Bone marrow (tissue), 2 donors: ENCODE measurements at places on chromosomes 11 and 22.
A peak's percentile ranks its signal among the peaks of the same experiment; 100 is the strongest.

DNA sequence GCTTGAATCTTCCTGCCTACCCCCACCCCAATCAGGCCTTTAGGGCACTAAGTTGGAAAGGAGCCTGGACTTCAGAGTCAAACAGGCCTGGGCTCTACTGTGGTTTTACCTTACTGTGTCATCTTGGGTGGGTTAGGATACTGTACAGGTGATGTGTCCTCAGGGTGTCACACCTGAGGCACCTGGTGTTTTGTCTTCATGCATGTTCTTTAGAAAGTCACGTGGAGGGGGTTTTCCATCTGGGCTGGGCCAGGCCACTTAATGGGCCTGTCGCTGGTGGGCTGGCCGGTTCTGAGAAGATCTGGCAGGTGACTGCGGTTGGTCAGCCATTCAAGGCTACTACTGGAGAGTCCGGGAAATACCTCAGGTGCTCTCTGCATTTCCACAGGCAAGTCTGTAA, 92.6 kb downstream of the SWAP70 start:
- DNase-seq: no peak

GRCh38 chr11:115912484-115912945, 408.3 kb upstream of the CADM1 start:
- DNase-seq: no peak

DNA sequence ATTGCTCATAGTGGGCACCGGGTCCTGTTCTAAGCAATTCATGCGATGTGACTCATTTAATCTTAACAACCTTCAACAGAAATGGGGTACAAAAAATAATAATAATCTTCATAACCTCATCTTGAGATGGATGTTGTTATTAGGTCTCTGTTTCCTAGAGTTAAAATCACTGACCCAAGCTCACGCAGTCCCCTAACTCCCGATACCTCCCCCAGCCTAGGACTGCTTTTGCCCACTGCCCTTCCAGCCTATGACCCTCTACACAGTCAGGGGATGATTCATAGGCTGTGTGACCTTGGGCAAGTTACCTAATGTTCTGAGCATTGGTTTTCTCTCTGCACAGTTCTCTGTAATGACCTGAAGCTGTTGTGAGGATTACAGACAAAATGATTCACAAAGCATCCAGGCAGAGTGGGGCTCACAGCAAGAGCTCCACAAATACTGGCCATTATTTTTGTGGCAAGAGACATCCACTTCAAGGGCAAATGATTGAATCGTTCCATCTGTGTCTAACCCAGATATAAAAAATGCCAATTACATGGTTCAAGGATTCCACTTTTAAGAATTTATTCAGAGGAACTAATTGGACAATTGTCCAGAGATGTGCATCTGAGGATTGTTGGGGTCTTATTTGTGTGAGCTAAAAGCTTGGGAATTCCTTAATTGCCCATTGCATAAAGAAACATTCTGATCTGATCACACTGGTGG, 20.0 kb downstream of the MTFP1 start:
- DNase-seq: no peak

GRCh38 chr22:41003066-41003465, 51.9 kb downstream of the RBX1 start:
- no peak for DNase-seq

DNA sequence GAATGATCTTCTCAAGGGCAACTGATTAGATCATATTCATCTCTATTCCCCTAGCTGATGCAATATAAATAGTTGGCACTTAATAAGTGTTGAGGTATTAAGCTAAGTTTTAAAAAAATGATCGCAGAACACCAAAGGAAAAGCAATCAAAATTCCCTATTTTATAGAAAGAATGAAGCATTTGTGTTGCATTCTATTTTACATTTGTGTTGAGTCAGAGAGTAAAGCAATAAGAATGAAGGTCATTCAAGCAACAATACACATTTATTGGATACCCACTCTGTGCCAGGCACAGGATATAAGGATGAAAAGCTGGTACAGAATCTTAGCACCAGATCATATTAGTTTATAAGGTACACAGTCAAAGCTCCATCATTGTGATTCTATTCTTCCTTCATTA, 686.4 kb upstream of the CCDC90B start:
- DNase-seq: no peak

- DNase-seq: no peak
Observed at GRCh38 chr22:41557401-41558240, 3.2 kb upstream of the CSDC2 start.

DNA sequence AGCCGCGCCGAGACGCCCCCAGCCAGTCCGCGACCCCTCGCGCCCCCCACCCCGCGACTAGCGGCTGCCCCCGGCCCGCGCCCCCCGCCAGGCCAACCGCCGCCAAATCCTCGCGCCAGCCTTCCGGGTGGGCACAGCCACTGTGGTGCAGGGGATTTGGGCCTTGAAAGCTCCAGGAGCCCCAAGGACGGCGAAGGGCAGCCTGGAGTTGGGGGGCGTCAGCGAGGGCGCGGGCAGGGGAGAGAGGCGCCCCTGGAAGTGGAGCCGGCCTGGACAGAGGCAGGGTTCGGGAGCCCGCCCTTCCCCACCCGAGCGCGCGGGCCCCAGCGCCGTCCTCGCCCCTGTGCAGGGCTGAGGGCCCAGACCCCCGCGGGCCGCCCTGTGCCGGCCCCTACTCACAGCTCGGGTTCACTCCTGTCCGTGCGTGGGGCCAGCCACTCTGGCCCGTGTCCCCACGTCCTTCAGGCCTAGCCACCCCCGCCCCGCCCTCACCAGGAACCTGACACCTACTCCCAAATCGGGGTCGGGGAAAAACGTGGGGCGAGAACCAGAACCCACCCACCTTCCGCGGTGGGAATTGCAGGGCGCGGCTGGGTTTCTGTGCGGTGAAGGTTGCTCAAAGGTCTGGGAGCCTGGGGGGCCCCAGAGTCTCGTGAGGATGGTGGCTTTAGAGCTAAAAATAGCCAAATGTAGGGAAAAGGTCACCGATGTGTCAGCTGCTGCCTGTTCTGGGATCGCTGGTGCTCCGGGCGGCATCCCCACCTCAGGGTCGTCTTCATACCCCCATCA, at the start of gene CPT1B:
CPT1B (minus strand) TSS at position 441 of the 789 bp plus-strand sequence. CDS start 512 bp downstream, outside the sequence.
- DNase-seq: no peak

DNA sequence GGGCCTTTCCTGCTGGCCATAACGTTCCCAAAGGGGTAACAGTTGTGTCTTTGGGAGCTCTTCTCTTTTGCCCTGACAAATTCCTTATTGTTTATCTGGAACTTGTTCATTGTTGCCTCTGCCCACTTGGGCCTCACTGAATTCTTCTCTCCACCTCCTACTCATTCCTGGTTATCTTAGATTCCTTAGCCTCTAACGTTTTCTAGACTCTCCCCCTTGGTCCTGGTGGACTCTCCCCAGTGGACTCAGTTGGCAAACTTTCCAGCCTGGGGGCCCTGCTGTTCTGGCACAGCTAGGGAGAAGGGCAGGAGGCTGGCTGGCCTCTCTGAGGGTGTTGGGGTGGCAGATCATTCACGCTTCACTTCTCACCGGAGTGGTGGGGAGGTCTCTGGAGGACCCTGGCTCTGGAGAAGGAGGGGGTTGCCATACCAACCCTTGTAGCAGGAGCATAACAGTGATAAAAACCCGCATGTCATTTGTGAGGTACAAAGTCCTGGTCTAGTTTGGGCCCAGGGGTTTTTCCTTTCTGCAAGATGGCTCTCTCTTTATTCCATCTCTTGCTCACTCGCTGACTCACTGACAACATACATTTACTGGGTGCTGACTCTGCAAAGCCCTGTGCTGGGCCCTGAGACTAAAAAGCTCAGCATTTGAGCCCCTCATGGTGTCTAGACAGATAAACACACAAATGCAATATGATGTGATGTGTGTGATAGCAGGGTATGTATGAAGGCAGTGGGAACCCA, 39.7 kb downstream of the YWHAH start:
- DNase-seq: no peak

DNA sequence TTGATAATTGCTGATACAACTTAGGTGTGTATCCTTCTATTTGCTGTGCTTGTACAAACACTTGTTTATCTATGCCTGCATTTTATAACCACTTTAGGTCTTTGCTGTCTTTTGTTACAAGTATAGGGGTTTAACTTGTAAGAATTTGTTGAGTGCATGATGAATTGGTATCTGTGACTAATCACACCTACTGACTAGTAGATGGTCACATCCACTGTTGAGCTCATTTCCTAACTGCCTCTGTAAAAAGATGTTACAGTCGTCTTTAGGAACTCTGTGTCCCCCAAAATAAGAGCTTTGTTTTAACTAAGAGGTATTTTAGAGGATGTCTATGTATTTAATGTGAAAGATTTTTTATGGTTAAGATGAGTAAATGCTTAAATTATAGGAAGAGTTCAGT, 60.5 kb downstream of the HIPK3 start:
- DNase-seq: peak; percentile 33

DNA sequence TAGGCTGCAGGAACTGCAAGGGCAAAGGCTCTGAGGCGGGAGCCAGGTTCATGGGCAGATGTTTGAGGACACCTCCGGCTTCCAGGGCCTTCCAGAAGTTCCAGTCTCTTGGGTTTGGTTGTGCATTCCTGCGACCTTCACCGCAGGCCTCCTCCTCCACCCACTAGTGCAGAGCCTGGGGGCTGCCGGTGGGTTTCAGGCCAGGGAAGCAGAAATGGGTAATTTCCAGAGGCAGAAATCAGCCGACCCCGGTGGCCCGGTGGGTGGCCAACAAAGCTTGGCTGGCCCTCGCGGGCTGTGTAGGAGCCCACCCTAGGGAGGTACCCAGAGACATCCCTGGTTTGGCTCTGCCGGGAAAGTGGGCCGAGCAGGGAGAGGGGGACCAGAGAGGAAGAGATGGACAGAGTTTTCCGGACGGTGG, 417 bp upstream of the PHETA2 start:
- no peak for DNase-seq

DNA sequence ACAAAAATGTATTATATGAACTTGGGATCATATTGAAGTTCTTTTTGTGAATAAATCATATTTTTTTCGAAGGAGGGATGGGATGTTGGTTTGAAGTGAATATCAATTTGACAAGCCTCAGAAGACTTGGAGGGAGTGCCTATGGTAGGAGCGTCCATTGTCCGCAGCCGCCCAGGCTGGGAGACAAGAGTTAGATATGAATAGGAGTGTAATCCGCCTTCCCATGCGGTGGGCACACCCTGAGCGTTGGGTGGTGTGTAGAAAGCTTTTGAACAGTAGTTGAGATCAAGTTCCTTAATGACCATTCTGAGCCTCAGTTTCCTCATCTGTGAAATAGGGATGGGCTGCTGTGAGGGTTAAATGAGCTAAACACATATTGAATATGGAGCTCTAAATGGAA, 7.0 kb downstream of the CD82 start:
- DNase-seq: no peak

GRCh38 chr11:44623731-44624491, 58.4 kb downstream of the CD82 start:
- no peak for DNase-seq

GRCh38 chr11:119482521-119483011, 59.6 kb upstream of the THY1 start:
- DNase-seq: no peak

DNA sequence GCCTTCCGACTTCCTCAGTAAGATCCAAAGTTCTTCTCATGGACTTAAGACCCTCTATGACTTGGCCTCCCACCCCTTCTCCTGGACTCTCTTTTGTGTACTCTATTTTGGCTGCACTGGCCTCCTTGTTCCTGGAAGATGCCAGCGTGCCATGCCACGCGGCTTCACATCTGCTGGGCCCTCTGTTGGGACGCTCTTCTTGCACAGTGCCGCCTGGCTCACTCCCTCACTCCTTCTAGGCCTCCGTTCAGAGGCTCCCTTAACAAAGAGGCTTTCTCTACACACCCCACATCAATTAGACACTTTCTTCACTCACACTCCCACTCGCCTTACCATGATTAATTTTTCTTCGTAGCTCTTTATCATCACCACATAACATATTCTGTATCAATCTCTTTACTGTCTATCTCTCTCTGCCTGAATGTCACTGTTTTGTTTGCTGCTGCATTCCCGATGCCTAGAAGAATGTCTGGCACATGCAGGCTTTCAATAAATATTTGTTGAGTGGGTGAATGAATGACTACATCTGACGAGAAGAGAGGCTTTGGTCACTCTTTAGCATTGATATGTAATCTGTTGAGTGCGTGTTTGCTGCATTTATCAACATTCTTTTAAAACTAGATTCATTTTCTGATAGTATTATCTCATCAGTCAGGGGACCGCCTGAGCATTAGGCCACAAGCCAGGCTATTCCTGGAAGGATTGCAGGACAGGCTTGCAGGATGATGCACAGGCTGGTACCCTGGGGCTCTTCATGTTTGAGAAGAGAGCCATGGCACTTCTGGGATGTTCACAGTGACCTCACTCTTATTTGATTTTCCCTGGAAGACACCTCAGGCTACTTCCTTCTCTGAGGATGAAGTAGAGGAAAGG, 60.6 kb upstream of the AMPD3 start:
- no peak for DNase-seq

DNA sequence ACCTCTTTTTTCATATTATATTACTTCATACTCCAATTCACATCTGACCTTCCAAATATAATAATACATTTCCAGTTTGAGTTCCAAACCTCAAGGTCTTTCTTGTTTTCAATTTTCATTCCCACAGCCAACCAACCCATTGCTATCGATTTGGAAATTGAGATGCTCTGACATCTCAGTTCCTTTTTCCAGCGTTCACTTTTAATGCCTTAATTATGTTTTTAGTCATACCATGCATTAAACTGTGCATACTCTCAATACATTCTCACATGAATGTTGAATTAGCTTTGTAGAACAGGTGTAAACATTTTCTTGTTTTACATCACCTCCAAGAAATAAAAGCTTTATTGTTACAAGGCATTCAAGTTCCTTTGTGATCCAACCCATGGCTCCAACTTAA, 294.2 kb upstream of the ANO3 start:
- DNase-seq: no peak

DNA sequence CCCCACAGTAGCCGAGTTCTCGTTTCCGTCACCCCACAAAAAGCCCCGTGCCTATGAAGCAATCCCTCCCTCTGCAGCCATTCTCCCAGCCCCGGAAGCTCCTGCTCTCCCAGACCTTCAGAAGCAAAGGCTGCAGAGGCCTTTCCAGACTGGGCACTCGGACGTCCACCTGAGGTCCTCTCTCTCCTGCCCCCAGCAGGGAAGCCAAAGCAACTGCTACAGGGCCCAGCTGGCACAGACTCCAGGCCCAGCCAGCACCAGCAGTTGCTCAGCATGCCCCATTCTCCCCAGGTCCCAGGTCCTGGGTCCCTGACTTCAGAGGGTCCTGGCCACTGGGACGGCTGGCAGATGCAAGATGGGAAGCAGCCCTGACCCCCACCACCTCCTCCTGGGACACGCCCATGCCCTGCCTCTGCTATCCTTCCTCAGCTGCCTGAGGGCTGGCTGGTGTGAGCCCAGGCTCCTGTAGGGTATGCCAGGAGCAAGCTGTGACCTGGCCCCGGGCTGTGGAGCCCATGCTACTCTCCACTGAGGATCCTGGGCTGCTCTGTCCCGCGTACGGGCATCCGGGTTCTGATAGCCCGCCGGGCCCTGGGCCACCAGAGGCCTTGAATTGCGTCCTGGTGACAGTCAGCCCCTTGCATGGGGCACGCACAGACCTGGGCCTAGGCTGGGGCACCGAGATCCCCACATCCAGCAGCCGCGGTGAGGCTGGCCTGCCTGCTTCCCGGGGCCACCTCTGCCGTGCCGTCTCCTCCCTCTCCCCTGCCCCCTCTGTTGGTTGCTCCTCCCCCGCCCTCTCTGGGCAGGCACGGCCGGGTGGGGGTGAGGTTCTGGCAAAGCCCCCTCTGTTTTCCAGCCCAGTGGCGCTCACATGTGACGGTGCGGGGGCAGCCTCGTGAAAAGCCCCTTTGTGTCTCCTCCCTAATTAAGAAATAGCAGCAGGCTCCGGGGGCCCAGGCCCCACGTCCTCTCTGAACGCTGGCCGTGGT, 1310.3 kb downstream of the BRD1 start:
- DNase-seq: no peak
